WTC11 (cell line): ENCODE measurements at places on chromosomes 3 and 15. TPM values are rescaled to one million over a fixed set of nuclear protein-coding genes. Genes with fewer than 3 reads are reported as not detected.

Gene LRRC2
- total RNA-seq = 4.0 to 4.9 TPM (median 4.9 TPM) in 3 replicates

Gene RARB
- 0.14 TPM in 1 of 3 replicates, not detected in the others for total RNA-seq

Gene SLMAP
- 75.5 to 79.5 TPM (median 78.3 TPM) in 3 replicates for total RNA-seq

Gene VEPH1
- total RNA-seq = 9.2 to 10.8 TPM (median 10.1 TPM) in 3 replicates

Gene RSL24D1
- total RNA-seq = 91.9 to 115 TPM (median 95.7 TPM) in 3 replicates

Gene TIMP4
- 4.1 to 11.8 TPM (median 4.8 TPM) in 3 replicates for total RNA-seq

Gene NEK11
- total RNA-seq = 1.6 to 1.8 TPM (median 1.7 TPM) in 3 replicates
